Peyer's patch (tissue), 4 donors: ENCODE measurements at places on chromosomes 11 and 22.

GRCh38 chr11:86264649-86265048, 20.1 kb downstream of the EED start:
- DNase-seq = no peak
- no peaks in the 10 kb centered on the region for H3K36me3 ChIP-seq
- H3K4me3 ChIP-seq = no peak overlapping the region
- no peaks in the 10 kb centered on the region for H3K27me3 ChIP-seq

DNA sequence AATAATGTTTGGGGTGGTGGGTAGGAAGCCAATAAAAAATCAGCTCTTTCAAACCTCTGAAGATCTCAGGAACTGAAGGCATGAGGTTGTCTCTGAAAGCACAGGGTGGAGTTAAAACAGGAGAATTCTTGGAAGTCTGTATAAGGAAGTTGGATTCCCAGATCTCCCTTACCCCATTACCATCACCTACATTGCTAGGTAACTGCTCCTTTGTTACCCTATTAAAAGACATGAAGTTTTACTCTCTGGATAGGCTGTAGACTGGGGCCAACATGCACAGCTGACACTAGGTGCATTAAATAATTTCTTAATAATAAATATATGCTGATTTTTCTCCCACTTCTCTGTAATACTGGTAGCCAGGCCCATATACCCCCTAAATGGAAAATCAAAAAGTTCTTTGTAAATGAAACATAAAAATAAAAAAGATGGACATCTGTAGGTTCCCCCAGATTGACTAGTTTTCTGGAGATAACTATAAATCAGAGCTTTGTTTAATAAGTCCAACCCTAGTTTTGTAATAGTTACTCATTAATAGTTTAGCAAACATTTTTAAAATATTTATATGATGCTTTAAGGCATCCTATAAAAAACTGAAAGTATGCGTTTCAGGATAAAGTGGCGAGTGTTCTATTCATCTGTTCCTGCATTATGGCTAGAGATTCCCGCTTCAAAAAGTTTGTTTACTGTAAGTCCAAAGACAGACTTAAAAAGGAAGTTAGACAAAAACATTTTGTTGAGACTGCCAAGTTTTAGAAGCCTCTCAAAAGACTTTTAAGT, 63.8 kb downstream of the KIF18A start:
- no peak for DNase-seq
- H3K4me3 ChIP-seq = no peak overlapping the region
- H3K4me1 ChIP-seq = no peaks in the 10 kb centered on the region
- no peaks in the 10 kb centered on the region for H3K27me3 ChIP-seq
- no peaks in the 10 kb centered on the region for H3K36me3 ChIP-seq

- H3K4me3 ChIP-seq = no peak overlapping the region
- no peak overlapping the region for H3K27ac ChIP-seq
- no peaks in the 10 kb centered on the region for H3K4me1 ChIP-seq
- DNase-seq = no peak
- H3K27me3 ChIP-seq = no peaks in the 10 kb centered on the region
- no peaks in the 10 kb centered on the region for H3K36me3 ChIP-seq
These were observed 39.5 kb downstream of the ANO1 start for GRCh38 chr11:70117567-70118145.

DNA sequence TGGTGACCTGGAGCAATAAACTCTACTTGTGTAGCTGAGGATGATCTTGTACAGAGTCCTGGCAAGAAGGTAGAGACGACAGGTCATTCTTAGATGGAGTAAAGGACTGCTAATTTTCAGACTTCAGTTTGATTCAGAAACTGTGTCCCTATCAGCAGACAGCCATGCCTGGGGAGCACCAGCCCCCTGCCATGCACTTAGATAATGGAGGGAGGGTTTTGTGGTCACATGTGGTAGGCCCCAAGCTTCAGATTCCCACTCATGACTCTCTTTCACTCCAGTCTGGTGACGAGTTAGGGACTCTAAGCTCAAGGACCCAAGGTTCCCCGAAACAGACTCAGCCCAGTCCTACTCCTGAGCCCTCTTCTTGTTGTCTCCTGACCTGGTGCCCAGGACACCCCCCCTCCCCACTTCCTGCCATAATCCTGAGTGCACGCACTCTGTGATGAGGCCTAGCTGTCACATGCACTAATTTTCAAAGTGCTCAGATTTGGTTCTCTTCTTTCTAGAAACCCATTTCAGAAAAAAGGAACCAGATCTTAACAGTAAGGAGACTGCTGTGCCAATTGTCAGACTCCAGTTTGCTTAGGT, 10.2 kb upstream of the AMPD3 start:
- no peak overlapping the region for H3K27ac ChIP-seq
- no peak overlapping the region for H3K4me3 ChIP-seq
- H3K4me1 ChIP-seq = no peaks in the 10 kb centered on the region
- DNase-seq = no peak
- H3K27me3 ChIP-seq = no peaks in the 10 kb centered on the region

DNA sequence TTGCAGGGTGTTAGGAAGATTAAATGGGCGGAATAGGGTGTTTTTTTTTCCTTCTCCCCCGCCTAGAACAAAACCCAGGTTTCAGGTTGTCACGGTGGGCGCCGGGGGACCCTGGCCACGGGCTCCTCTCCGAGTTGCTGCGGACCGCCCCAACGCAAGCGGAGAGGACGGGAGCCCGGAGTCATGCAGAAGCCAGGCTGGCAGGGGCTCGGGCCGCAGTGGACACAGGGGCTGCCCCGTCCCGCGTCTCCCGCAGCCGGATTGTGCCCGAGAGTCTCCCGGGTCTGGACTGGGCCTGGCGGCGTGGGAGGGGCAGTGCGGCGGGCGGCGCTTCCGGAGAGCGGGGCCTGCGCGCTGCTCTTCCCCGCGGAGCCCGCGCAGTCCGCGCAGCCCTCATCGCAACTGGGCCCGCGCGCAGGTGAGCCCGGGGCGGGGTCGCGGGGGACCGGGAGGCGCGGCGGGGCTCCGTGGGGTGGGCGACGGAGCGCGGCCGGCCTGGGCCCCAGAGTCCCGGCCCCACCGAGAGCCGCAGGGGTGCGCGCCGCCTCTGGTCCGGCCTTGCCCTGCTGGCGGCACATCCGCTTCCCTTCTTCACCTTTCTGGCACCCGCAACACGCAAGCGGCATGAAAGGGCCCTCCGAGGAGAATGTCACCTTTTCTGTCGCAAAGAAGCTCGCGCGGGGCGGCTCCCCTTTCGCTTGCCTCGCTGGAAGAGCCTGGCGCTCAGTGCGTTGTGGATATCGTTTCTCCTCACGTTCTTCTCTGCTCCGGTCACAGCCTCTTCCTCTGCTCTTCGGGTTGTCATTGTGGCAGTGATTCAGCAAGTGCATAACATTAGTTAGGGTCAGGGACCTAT, at the start of gene TIRAP:
TIRAP (plus strand) TSS at position 358 of the 856 bp plus-strand sequence. CDS start 7,802 bp downstream, outside the sequence.
- peaks cover 12% of the 10 kb centered on the region for H3K4me1 ChIP-seq
- DNase-seq = peak; percentile 84
- H3K36me3 ChIP-seq = peaks cover 5% of the 10 kb centered on the region
- no peaks in the 10 kb centered on the region for H3K27me3 ChIP-seq

DNA sequence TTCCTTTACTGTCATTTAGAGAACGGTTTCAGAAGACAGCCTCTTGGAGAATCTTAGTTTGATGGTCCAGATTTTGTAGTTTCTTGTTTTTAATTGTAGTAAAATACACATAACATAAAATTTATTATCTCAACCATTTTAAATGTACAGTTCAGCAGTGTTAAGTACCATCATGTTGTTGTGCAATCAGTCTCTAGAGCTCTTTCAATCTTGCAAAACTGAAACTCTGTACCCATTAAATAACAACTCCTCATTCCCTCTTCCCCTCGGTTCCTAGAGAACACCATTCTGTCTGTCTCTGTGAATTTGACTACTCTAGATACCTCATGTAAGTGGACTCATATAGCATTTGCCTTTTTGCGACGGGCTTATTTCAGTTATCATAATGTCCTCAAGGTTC, 69.8 kb downstream of the GRIK4 start:
- no peaks in the 10 kb centered on the region for H3K36me3 ChIP-seq
- H3K4me1 ChIP-seq = no peaks in the 10 kb centered on the region
- no peak overlapping the region for H3K27ac ChIP-seq

DNA sequence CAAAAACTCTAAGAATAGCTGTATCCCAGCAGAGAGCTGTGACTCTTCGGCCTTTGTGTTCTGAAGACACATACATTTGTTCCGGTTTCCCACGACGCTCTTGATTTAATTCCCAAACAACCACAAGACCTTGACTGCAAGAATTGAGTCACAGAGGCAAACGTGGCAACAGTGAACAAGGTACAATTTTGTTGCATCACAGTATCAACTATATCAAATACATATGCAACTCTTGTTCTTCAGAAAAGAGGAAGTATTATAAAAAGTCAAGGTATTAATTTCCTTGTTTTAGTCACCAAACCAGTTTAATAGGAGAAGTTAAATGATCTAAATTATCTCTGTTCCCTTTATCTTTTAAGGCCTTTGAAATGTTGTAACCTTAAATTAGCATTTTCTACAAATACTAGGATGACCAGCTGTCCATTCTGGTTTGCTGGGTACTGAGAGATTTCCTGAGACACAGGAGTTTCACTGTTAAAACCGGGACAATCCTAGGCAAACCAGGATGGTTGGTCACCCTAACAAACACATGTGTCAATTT, 11.1 kb downstream of the HPS5 start:
- H3K4me3 ChIP-seq = no peak overlapping the region
- no peaks in the 10 kb centered on the region for H3K4me1 ChIP-seq
- no peak overlapping the region for H3K27ac ChIP-seq
- DNase-seq = no peak

GRCh38 chr11:69335007-69335780, 41.2 kb downstream of the MYEOV start:
- H3K36me3 ChIP-seq = no peaks in the 10 kb centered on the region
- DNase-seq = no peak
- H3K4me3 ChIP-seq = no peak overlapping the region
- no peaks in the 10 kb centered on the region for H3K4me1 ChIP-seq
- H3K27ac ChIP-seq = no peak overlapping the region
- H3K27me3 ChIP-seq = no peaks in the 10 kb centered on the region

DNA sequence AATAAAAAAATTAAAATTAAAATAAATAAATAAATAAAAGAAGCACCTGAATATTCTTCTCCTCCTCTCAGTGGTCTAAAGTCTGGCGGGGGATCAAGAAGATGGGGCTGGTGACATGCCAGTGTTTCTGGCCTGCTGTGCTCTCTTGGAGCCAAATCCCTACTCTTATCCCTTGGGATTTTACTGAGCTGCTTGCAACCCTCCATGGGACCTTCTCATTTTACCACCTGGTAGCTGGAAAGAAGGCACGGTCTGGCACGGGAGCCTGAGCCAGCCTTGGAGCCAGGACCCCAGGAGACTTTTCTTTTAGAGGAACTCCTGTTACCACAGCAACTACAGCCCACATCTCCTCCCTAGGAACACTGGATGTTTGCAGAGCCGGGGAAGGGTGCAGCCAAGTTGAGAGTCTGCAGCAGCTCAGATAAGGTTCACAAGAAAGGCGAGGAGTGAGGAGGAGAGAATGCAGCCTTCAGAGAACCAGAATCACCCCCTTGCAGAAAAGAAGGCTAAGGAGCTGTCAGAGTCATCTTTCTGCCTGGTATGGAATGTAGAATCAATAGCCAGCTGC, 21.4 kb downstream of the CD6 start:
- H3K4me3 ChIP-seq = no peak overlapping the region
- no peak overlapping the region for H3K27ac ChIP-seq
- H3K27me3 ChIP-seq = no peaks in the 10 kb centered on the region

DNA sequence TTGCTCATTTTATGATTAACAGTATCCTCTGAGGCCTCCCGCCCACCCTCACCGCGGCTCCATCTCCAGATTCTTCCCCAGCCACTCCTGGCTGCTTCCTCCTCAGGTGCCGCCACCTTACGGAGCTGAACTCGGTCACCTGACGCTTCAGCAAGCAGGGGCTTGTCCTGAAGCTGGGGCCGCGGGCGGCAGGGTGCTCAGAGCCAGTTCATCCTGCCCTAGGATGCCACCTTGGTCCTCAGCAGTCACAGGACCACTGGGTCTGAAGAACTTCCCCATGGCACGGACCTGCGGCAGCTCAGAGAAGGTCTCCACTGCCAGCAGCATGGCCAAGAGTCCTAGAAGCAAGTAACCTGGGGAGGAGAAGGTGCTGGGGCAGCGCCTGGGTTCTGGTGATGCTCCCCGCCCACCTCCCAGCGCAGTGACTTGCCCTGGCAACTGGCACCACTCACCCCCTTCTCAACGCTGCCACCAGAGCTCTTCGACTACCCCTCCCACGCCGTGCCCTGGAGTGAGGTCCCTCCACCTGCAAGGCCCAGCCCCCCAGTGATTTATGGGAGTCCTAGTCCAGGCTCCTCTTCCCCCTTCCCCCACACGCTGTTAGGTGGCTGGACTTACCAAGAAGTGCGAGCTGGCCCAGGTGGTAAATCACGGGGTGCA, 2.6 kb downstream of the KCNK7 start:
- no peaks in the 10 kb centered on the region for H3K27me3 ChIP-seq
- no peak overlapping the region for H3K27ac ChIP-seq
- H3K4me1 ChIP-seq = peaks cover 11% of the 10 kb centered on the region
- peaks cover 30% of the 10 kb centered on the region for H3K36me3 ChIP-seq
- no peak overlapping the region for H3K4me3 ChIP-seq

DNA sequence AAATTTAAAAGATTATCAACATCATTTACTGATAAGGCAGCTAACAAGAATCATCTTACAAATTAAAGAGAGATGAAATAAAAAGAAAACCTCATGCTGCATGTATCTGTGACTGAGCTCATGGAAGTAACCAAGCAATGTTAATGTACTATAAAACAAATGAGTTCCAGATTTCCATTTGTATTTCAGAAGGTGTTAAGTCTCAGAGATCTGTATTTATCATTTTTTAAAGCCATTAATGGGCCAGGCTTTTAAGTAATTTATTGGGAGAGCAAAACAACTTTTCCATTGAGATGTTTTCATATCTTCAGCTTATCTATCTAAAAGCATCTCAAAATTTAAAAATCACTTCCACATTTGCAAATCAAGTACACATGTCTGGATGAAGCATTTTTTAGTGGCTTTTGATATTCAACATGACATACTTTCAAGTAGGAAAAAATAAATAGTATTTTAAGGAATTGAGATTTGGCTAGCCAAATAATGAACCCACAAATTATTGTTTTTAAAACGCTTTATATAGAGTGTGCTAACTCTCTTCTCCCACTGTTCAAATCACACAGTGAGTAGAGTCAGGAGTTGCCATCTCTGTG, 17.9 kb upstream of the BBOX1 start:
- DNase-seq = no peak
- H3K27me3 ChIP-seq = no peaks in the 10 kb centered on the region
- no peaks in the 10 kb centered on the region for H3K36me3 ChIP-seq
- no peaks in the 10 kb centered on the region for H3K4me1 ChIP-seq
- no peak overlapping the region for H3K27ac ChIP-seq

DNA sequence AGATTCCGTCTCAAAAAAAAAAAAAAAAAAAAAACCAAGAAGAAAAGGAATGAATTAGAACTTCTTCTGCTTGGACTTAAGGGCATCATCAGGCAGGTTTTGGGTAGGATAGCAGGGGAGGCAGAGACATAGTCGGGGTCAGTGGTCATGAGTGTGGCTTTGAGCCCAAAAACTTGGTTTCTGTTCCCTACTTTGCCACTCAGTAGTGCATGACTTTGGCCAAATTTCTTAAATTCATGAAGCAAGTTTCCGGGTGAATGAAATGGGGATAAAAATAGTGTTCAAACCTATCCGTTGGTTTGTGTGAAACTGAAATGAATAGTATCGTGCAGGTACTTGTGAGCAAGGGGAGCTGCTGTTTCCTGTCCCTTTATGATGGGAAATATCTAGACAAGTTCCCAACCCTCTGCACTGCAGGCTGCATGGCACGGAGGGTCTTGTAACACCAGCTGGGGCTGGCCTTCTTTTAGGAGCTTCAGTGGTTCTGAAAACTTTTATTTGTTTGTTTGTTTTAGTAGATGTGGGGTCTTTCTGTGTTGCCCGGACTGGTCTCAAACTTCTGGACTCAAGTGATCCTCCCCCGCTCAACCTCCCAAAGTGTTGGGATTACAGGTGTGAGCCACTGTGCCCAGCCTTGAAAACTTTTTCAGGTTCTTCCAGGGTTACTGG, 18.4 kb downstream of the NEAT1 start:
- peak overlapping the region; percentile 4 for H3K27ac ChIP-seq
- H3K27me3 ChIP-seq = no peaks in the 10 kb centered on the region
- no peak for DNase-seq
